ENCODE measurements at places on chromosomes 11 and 22. TPM values are rescaled to one million over a fixed set of nuclear protein-coding genes. Genes with fewer than 3 reads are reported as not detected.

GRCh38 chr22:23073526-23074229 is 3.4 kb downstream of the GNAZ start:
- no peak for DNase-seq

- no peak for DNase-seq
Observed at GRCh38 chr11:44258190-44258489, 51.8 kb downstream of the ALX4 start.

- no peak for DNase-seq
Observed at GRCh38 chr11:9660886-9661285, 3.0 kb upstream of the SWAP70 start.

DNA sequence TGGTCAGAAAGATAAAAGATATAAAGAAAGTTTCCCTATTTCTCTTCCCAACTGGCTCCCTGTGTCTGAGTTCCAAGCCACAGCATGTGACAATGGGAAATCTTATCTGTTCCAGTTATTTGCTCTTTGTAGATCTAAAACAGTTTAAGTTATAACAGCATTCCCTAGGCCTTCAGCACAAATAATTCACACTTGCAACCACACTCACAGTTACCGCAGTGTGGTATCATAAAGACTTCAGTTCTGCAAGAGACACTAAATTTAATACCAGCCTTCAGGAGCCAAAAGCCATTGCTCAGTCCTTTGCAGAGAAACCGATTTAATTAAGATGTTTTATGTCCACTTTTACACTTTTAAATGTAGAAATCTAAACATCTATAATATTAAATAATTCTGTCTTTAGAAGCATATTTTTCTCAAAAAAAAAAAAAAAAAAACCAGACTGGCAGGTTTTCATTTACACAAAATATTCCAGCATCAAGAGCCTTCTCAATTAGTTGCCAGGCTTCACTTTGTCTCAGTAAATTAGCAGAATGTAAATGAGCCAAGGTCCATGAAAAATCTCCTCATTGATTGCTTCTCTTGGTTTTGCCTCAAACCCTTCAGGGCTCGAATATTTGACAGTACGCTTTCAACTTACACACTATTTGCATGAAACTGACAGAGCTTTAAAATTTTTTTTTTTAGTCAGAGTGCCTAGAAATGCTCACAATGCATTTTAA is 300.0 kb upstream of the DDI1 start:
- no peak for DNase-seq

DNA sequence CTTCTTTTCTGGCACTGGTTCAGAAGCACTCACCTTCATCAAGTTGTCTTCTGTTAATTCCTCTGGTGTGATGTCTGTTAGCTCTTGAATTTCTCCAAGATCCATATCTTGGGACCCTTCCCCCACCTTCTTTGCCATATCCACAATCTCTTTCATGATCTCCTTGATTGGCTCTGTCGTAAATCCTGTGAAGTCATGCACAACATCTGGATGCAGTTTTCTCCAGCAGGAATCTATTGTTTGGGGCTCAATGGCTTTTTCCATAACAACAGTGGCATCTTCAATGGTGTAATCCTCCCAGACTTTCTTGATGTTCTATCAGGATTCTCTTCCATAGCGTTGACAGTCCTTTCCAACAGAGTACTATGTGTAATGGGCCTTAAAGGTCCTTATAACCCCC is 96.9 kb downstream of the CSTPP1 start:
- no peak for DNase-seq

Gene OR51B4
- not detected for total RNA-seq
